ENCODE measurements at places on chromosomes 3 and 15. TPM values are rescaled to one million over a fixed set of nuclear protein-coding genes. Genes with fewer than 3 reads are reported as not detected.

FOXB1 gene
- not detected for total RNA-seq

ZNF502 gene
- 7.7 TPM for total RNA-seq

GRCh38 chr15:36831904-36832287 lies 252.5 kb downstream of the CDIN1 start:
- no peak for DNase-seq

GRCh38 chr3:155239960-155240359 lies 53.5 kb downstream of the STRIT1 start:
- DNase-seq: no peak

All from mucosa of descending colon (tissue), 3 donors.